Pulmonary artery endothelial cell (primary cell): ENCODE measurements at places on chromosomes 1 and 21. TPM values are rescaled to one million over a fixed set of nuclear protein-coding genes. Genes with fewer than 3 reads are reported as not detected.

DNA sequence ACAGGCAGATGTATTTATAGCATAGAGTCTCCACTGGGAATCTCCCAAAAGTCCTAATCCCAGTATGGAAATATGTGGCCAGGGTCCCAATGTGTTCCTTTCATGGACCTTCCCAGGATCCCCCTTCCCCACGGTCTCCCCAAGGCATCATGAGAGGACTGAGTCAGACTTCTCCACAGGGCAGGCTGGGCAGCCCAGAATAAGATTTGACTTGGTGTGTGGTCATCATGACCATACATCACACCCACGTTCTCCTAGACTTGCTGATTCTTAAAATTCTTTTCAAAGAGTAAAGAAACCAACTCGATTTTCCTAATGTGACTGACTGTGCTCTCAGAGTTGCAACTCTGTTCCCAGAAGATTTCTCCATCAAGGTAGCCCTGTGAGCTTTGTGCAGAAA, 93.9 kb upstream of the CD34 start:
- DNase-seq, result no peak

DNA sequence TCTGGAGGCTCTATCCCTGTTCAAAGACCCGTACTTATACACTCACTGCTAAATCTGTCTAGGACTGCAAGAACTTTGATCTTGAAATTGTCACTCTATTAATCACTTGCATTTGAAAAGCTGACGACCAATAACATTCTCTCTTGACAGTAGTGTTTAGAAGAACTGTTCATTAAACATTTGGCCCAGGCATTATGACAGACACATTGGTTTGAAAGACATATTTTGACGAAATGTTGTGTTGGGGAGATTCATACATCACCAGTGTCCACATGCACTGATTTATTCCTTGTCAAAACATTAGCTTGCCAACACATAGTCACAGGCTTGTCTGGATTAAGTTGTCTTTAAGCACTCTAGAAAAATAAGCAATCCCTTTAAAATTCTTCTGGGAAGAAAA, 951.3 kb downstream of the ADGRL2 start:
- no peak for DNase-seq

- no peak for DNase-seq
Measured at GRCh38 chr1:41648230-41648629, 163.7 kb upstream of the EDN2 start.

- no peak for DNase-seq
Measured at GRCh38 chr1:54331843-54332463, 74.2 kb downstream of the SSBP3 start.

DNA sequence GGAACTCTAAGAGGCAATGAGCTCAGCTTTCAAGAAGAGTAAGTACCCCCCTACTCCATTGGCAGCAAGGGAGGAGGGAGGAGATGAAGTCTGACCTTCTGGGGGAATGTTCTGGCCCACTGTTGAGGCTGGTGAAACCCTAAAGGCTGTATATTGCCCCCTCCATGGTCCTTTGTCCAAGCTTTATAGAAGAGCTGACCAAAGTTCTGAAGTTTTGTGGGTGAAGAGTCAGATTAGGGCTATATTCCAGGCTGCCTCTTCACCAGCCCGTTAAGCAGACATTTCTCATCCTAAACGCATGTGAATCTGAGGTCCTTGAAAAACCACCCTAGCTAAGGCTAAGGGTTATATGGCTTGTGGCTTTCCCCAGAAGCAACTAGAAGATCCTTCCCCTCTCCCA, 1.4 kb downstream of the C1orf94 start:
- no peak for DNase-seq

GRCh38 chr1:170538687-170539086, 6.7 kb downstream of the GORAB start:
- no peak for DNase-seq

DNA sequence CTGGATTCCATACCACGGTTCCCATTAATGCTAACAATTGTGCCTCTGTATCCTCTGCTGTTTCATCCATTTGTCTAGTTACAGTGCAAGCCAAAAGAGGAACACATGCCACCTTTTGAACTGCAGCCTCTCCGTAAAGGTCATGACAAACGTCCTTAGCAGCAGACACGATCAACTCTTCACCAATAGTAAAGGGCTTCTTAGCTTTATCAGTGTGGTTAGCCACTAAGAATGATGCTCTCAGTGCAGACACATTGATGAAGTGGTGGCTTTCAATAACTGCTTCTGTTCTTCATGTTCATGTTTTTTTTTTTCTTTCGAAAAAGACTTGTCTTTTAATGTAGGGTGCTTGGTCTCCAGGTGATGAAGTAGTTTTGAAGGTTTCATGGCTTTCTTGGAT, 14.3 kb downstream of the XPR1 start:
- no peak for DNase-seq

GRCh38 chr1:58583496-58583895, 6.4 kb upstream of the TACSTD2 start:
- no peak for DNase-seq

DNA sequence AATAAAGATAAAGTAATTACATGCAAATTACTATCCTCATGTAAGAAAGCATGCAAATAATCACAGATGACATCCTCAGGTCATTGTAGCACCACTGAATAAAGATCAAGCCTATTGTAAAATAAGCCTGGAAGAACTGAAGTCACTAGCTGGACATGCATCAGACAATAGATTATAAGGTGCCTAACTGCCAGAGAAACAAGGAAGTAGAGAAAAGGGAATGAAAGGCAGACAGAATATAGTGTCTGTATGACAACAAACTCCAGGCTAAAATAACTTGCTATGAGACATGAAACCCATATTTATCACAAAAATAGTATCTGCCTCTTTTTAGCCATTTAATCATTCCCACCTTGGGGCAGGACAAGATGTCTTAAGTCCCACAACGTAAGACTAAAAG, 108.7 kb downstream of the ENAH start:
- DNase-seq, result no peak

DNA sequence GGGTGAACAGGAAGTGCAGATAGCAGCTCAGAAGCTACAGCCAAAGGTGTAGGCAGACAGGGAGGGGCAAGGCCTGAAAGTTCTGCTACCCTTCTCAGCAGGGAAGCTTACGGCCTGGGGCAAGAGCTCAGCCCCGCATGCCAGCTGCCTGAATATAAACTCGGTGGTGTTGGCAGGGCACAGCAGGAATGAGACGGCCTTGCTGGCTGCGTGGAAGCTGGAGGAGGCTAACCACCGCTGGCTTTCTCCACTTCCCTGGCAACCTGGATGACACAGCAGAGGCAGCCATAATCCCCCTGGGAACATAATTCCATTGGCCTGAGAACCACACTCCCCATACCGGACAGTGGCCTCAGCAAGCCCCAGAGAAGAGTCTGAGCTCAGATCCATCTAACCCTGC, 81.9 kb upstream of the PRRC2C start:
- DNase-seq, result no peak

DNA sequence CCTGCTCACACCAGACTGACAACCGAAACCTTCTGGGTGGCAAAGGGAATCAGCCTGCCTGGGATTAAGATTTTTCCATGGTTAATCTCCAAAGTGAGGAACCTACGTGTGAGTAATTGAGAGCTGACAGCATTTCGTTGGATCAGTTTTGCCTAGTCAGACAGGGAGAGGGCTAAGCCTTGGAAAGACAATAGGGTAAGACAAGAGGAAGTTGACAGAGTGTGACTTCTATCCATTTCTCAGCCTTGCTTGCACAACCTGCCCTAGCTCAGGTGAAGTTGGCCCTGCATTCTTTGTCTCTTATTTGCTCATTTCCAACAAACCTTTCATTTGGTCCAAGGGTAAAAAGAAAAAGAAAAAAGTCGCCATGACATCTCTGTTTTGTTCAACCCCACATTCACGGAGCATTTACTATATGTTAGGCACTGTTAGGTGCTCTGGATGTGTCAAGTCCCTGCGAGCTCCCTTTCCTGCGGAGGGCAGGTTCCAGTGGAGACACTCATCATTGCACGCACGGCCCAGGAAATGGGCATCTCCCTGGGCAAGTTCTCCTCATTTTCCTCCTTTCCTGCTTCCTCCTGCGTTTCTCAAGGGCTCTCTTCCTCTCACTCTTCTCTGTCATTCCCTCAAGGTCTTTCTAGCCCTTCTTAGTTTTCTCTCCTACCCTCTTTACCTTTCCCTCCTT, 23.3 kb downstream of the KIRREL1 start:
- DNase-seq, result no peak

GRCh38 chr1:35640380-35641232, 720 bp downstream of the PSMB2 start:
- DNase-seq, result no peak

- no peak for DNase-seq
Measured at GRCh38 chr1:13813398-13814012, 113.5 kb downstream of the PRDM2 start.

GRCh38 chr1:223811634-223812101, 34.1 kb downstream of the TP53BP2 start:
- no peak for DNase-seq

- DNase-seq, result no peak
Measured at GRCh38 chr1:175394739-175395138, 202.2 kb upstream of the KIAA0040 start.

- no peak for DNase-seq
Measured at GRCh38 chr1:168340781-168341482, 60.3 kb downstream of the TBX19 start.

The ATP6V1G3 gene
- not detected in 2 replicates for total RNA-seq

The PRDM16 gene
- 0.13 and 0.35 TPM in 2 replicates for total RNA-seq

The FCER1G gene
- 0.26 and 0.49 TPM in 2 replicates for total RNA-seq

The IGSF8 gene
- total RNA-seq, result 9.6 and 13.4 TPM in 2 replicates

The LAX1 gene
- total RNA-seq, result 0.11 and 0.13 TPM in 2 replicates

The CALML6 gene
- total RNA-seq, result 0.14 TPM in 1 of 2 replicates, not detected in the other

The RNU1-2 gene
- under 0.01 TPM in 2 replicates for total RNA-seq
